SW 1271 (cell line): ENCODE measurements at places on chromosomes 16 and 17.

DNA sequence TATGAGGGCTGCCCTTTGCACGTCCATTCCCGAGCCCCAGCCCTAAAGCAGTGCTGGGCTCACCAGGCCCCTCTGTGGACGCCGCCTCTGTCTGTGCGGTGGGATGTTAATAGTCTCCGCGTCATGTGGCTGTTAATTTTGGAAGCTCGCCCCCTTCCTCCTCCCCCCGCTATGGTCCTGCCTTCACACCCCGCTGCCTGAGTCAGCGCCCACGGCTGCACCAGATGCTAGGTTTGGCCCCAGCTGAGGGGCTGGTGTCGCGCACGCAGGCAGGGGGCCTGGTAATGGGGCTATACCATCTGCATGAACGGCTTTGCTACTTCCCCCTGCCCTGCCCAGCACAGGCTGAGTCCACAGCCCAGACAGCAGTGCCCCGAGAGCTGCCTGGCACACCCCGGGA, 4.1 kb upstream of the SSTR5 start:
- DNase-seq, result no peak

DNA sequence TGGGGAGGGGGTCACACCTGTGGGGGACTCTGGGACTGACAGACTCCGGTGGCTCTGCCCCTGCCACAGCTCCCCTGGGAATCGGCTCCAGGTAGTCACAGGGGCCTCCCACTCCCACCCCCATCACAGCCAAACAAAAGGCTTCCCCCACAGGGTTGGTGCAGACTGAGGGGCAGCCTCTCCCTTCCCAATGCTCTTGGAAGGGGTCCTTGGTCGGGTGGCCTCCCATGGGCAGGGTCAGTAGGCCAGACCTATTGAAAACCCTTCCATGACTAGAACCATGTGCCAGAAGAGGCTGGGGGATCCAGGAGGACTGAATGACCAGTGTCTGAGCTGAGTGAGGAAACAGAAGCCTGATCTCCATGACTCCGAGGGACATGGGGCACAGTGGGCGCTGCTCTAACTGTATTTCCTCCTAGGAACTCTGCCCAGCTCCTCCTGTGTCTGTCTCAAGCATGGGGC, 28.6 kb downstream of the TK2 start:
- no peak for DNase-seq

DNA sequence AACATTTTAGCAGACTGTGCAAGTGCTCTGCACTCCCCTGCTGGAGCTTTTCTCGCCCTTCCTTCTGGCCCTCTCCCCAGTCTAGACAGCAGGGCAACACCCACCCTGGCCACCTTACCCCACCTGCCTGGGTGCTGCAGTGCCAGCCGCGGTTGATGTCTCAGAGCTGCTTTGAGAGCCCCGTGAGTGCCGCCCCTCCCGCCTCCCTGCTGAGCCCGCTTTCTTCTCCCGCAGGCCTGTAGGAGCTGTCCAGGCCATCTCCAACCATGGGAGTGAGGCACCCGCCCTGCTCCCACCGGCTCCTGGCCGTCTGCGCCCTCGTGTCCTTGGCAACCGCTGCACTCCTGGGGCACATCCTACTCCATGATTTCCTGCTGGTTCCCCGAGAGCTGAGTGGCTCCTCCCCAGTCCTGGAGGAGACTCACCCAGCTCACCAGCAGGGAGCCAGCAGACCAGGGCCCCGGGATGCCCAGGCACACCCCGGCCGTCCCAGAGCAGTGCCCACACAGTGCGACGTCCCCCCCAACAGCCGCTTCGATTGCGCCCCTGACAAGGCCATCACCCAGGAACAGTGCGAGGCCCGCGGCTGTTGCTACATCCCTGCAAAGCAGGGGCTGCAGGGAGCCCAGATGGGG, 3.1 kb downstream of the GAA start:
- DNase-seq, result no peak

DNA sequence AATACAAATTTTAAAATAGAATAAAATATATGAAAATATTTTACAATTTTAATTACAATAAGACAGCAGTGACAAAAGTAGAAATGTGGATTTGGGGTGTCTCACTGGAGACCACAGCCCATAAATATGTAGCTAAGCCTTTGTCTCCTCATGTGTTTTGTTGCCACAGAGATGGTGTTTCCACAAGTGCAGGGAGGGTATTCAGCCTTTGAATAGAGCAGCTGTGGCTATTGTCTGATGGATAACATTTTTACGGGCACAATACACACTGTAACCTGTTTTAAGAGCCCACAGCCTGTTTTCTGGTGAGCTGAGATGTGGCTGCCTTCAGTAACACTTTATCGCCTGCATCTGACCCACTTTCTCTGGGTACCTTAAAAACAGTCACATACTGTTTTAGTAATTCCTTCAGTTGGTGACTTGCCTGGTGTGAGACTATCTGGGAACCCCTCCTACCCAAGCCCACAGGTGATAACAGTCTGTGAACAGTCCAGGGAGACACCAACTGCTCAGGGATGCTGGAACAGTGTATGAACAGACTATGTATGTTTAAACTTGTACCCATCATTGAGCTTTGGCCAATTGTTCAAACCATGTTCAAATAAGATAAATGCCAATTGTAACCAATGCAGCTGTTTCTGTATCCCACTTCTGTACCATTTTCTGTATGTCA, 7.8 kb upstream of the AHSP start:
- DNase-seq, result no peak

GRCh38 chr17:16945663-16946218, 26.2 kb downstream of the TNFRSF13B start:
- no peak for DNase-seq

- no peak for DNase-seq
Measured at GRCh38 chr17:59149841-59150511, 5.0 kb downstream of the SKA2 start.

DNA sequence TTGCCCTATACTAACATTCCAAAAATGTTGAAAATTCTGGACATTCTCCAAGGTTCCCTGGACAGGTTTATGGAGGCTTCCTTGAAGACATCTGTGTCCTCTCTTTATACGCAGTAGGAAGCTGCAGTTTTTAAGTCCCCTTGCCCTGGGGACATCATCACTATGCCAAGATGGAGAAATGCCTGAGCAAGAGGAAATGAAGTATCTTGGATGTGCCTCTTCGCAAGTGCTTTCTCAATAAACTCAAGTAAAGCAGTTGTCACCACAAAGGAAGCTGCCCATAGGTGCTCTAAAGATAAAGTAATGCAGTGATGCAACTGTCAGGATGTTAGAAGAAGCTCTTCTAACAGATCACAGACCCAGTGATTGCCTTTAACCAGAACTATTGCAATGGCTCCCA, 71.0 kb downstream of the CDYL2 start:
- no peak for DNase-seq

- peak; percentile 69 for DNase-seq
Measured at GRCh38 chr16:3129137-3130131, 5.4 kb upstream of the ZNF213 start.

DNA sequence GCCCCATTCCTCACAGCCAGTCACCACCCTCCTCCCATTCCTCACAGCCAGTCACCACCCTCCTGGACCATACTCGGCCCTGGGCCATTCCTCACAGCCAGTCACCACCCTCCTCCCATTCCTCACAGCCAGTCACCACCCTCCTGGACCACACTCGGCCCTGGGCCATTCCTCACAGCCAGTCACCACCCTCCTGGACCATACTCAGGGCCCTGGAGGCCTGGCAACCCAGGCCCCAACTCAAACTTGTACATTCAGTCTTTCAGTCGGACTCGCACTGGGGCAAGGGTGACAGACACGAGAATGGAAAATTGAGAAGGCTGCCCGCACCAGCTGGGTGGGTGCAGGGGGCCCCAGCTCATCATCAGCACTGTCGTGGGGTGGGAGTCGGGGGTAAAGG, 30.4 kb upstream of the FOXK2 start:
- no peak for DNase-seq
